ENCODE measurements at places on chromosomes 5 and 9. TPM values are rescaled to one million over a fixed set of nuclear protein-coding genes. Genes with fewer than 3 reads are reported as not detected.

DNA sequence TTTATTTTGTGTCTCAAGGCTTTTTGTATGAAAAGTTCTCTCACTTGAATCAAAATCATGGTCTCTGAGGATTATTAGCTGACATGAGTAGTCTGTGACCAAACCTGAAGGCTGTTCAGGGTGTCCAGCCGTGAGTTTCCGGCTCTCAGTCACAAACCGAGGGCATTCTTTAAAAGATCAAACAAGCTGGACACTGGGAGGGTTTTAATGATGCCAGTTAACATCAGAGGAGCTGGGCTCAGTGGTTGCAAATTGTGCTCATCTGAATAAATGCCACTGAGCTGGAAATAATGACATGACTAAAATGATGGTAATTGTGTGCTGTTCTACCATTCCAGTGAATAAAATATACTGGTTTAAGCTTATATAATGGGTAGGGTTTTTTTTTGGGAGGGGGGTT lies 153.1 kb downstream of the FOCAD start:
- DNase-seq, result no peak

- DNase-seq, result no peak
Measured at GRCh38 chr5:113047234-113047633, 70.6 kb downstream of the DCP2 start.

Gene IER5L
- total RNA-seq, result 1.0 TPM

- DNase-seq, result no peak
Measured at GRCh38 chr9:84139296-84140070, 158.9 kb downstream of the RMI1 start.

- DNase-seq, result no peak
Measured at GRCh38 chr9:136514022-136514714, 31.3 kb upstream of the SEC16A start.

GRCh38 chr5:158164296-158165047 lies 305.5 kb upstream of the CLINT1 start:
- no peak for DNase-seq

DNA sequence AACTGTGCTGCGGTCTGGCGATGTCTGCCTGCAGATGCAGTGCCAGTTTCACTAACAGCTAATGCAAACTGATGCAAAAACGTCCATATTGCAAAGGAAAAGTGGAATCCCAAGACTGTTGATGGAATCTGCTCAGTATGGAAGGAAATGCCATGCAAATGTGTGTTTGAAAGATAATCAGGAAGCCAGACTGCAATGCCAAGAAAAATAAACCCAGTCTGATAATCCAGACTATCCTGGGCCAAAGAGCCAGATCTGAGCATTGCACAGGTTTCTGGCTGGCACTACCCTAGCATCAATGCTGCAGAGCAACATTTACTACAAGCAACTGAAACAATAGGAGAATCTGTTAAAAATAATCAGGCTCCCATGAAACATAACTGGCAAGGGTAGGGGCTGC lies 130.3 kb downstream of the FSTL4 start:
- no peak for DNase-seq

Gene CMYA5
- 0.65 TPM for total RNA-seq

Gene CD72
- 4.5 TPM for total RNA-seq

GRCh38 chr9:86902991-86903733 lies 44.1 kb downstream of the GAS1 start:
- peak; percentile 70 for DNase-seq

GRCh38 chr9:15416880-15417279 lies 5.8 kb upstream of the SNAPC3 start:
- DNase-seq, result no peak

DNA sequence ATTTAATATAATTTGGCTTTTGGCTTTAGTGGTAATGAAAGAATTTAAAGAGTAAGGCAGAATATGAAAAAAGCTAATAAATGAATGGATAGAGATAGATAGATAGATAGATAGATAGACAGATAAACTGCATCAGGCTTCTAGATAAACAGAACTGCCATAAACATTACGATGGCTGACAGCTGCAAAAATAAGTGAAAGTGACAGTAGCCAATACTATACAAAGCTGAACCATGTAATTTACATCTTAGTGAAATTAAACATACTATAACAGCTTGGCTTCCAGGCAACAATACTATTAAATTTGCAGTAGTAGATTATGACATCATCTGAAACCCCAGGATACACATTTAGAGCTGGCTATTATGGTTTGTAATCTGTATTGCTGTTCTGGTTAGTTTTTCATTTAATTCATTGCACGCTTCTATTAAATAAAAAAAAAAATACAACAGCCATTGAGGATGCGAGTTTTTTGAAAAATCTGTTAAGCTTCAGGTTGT lies 1354.8 kb downstream of the PTPRD start:
- DNase-seq, result no peak

- DNase-seq, result no peak
Measured at GRCh38 chr9:122808141-122808540, 8.2 kb downstream of the OR1K1 start.

DNA sequence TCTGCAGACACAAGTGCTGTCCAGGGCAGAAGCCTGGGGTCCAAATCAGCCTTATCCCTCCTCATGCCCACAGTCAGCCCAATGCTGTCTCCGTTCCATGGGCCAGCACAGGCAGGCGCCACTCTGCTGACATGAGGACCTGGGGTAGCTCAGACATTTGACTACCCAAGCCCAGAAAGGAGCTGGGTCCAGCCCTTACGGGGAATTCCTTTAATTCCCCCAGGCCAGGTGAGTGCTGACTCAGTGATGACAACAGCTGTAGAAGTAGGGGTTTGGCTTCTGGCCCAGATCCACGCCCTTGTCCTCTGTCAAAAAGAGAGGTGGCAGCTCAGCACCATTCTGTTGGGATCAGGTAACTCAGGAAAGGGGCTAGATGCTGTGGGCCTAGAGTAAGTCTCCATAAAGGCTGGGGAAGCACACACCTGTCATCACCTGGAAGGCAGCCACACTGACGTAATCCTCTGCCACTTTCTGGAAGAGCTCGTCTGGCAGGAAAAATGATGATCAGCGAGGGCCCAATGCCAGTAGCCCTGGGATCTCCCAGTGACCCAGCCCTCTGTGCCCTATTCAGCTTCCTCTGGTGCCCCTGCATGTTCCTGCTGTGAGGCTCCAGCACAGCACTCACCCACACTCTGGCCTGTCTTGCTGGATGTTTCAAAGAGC lies 1.9 kb downstream of the RAB24 start:
- DNase-seq, result no peak

DNA sequence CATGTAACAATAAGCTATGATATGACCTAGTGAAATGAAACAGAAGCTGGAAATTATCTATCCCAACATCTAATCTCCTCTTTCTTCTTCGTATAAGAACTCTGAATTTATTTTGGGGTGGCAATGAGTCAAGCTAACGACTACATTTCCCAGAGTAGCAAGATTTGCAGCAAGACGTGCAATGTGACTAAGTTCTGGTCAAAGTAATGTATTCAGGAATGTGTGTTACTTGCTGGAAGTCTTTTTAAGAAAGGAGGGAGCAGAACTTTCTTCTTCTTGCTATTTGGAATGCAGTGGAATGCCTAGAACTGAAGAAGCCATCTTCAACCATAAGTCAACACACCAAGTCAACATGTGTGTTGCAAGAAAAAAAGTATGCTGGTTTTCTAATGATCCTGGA lies 406.6 kb upstream of the MEF2C start:
- no peak for DNase-seq

DNA sequence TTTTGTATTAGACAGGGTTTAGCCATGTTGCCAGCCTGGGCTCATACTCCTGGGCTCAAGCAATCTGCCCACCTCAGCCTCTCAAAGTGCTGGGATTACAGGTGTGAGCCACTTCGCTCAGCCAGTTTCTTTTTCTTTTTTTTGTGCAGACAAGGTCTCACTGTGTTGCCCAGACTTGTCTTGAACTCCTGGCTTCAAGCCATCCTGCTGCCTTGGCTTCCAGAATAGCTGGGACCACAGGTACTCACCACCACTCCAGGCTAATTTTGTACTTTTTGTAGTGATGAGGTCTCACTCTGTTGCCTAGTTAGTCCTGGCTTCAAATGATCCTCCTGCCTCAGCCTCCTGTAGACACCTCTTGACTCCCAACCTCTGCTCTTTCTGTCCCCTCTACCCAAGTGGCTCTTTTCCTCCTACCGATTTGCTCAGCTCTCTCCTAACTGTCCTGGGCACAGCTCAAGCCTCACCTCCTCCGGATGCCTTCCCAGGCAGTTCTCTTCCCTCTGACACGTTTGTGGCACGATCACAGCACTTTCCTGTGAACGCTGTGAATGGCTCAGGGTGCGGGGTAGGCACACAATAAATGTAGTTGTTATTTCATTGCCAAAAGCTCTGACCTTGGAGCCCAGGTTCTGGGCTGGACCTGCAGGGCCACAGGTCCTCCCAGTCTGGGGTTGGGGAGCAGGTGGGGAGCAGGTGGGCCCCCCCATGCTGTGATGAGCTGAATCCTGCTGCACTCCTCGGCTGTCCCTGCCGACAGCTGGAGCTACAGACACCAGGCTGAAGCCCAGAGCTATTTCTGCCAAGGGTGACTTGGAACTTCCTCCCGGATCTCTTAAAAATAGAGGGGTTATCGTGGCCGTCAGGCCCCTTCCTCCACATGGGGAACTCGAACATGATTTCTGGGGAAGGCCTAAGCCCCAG lies 23.9 kb downstream of the GFI1B start:
- DNase-seq, result no peak

DNA sequence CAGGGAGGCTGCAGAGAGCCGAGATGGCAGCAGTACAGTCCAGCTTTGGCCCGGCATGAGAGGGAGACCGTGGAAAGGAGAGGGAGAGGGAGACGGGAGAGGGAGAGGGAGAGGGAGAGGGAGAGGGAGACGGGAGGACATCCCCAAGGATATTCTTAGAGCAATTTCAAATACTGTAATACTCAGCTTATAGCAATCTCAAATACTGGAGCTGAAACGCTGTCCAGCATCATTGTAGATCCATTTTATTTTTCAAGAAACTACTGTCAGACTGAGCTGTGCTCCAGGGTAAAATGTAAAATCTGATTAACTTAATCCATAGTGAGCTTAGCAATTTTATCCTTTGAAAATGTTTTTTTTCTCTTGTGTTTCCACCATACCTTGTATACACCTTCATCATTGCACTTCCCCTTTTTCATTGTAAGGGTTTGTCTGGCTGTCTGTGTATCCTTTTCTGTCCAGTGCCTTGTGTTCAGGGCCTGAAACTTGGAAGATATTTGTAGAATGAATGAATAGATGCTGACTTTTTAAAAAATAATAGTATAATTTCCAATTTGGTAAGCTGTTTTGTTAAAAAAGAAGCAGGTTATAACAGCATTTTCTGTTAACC lies 64.0 kb upstream of the LRRC70 start:
- DNase-seq, result no peak

DNA sequence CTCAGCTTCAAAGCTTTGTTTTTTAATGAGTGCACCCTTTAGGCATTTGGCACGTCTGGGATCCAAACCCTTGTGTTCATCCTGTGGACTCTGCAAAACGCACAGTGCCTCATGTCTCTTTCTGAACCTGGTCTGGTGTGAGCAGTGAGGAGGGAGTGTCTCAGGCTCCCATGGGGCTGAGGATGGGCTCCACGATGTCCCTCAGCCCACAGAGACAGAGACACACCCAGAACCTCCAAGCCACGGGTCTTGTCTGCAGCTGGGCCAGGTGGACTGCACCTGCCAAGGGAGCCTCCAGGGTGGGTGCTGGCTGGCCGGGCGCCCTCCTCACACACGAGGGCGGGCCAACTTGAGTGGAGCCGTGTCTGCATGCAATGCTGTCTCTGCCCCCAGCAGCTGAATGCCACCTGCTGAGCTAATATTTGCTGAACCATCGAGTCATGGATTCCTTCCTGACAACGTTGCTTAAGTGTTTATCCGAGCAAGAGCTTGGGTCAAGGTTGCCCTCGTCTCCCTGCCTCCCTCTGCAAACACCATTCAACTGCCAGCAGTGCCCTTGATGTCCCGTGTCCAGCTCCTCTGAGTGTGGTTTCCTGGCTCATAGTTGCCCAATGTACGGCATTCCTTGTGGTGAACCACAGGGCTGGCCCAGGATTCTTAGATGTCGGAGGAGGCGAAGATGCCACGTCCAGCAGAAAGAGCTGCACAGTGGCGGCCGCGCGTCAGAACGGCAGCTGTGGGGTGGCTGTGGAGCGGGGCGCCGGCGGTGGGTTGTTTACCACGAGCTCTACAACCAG lies 31.4 kb upstream of the LPCAT1 start:
- peak; percentile 33 for DNase-seq

Gene NME5
- total RNA-seq, result 0.89 TPM

DNA sequence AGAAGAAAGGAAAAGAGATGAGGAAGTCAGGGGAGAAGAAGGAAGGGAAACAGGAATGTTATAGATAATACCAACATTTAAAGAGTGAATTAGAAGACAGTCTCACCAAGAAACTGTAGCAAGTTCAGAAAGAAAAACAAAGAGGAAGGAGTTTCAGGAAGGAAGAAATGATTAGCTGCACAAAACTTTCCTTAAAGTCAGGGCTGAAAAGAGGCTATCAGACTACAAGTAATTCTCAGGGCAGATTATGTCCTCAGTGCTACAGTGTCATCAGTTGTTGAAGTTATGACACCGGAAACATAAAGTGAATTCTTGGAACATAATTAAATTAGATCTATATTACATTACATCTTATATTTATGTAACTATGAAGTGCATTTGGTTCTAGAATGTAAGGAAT lies 226.9 kb downstream of the ARRDC3 start:
- DNase-seq, result no peak

DNA sequence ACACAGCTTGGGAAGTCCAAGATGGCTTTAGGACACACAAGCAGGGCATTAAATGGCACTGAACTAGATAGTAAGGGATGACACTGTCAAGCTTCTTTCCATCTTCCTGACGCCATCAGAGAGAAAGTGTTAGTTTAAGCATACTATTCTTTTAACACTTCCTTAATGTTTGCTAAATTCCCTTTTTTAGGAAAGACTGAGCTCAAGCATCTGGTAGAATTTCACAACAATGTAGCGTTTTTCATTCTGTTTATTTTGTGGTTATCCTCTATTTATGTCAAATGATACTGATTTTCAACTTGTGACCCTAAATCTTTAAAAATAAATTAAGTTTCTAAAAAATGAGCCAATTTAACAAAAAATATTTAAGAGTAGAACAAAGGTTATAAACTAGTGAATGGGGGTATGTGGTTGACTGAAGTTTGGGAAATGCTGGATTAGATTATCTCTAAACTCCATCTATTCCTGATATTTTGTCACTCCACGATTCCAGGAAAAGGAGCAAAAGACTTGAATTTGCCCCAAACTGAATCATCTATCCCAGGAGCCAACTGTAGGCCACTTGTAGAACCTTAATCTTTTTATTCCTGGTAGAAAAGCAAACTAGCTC lies 147.4 kb upstream of the KLF9 start:
- no peak for DNase-seq

Gene ROPN1L
- total RNA-seq, result 0.73 TPM

DNA sequence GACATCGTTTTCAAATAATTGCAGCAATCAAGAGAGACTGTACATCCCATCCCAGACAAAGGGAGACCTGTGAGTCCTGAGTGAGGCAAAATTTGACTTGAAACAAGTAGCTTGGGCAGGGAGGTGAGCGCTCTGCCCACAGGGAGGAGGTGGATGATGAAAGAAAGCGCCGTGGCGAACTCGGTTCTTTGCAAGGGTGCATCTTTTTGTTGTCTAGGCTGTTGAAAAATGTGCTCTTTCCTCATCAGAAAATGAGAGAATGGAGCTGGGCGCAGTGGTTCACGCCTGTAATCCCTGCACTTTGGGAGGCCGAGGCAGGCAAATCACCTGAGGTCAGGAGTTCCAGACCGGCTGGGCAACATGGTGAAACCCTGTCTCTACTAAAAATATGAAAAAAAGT lies 150.5 kb downstream of the GAPVD1 start:
- no peak for DNase-seq

GRCh38 chr5:138850865-138851435 lies 24.2 kb downstream of the LRRTM2 start:
- no peak for DNase-seq

Gene PCDHA1
- 0.50 TPM for total RNA-seq

- no peak for DNase-seq
Measured at GRCh38 chr5:66810848-66811261, 214.7 kb downstream of the MAST4 start.

Gene OR1Q1
- total RNA-seq, result not detected
